Activated naive CD4-positive, alpha-beta T cell treated with anti-CD3 and anti-CD28 coated beads, Interleukin-2, amount 50 U/mL, for 16 hours (primary cell): ENCODE measurements at places on chromosomes 2 and 18.

DNA sequence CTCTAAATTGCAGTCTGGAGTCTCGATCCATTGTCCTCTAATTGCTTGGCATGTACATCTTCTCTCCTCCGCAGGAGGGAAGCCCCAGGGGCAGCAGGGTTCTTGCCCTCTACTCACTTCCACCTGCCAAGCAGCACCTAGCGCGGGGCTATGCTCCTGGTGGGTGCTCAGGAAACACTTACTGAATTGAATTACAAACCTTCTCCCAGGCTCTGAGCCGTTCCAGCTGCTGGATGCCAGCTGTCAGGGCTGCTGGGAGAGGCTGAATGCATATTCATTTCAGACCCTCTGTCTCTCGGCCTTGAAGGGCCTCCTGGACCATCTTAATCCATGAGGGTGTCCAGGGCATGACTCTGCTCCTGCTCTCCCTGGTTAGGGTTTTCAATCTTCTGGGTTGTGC lies 94.0 kb downstream of the CELF4 start:
- DNase-seq = no peak

GRCh38 chr2:37096568-37096967 lies 12.2 kb downstream of the GPATCH11 start:
- DNase-seq = no peak

DNA sequence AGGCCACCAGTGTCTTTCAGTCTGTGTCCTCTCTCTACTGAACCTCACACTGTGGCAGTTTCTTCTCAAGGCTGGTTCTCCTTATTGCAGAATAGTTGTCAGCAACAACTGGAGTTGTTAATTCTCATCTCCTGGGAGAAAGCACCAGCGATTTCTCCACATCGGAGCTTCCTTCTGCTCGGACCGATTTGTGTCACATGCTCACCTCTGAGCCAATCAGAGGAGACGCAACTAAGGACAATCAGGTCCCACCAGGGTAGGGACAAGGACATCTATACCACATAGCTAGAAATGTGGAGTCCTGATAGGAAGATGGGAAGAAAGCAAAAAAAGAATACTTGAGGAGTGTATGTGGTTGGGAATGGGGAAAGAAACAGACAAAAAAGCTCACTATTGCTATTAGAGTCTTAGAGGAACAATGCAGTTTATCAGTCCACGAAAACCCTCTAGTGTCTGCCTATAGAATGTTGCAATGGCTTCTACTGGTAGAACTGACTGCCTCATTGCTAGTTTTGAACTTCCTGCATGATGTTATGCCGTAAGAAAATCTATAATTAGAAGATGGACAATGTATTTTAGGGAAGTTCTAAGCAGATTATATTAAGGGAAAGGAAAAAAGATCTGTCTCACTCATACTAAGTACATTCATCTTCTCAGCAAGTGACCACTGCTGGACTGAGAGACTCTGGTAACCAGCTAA lies 169.7 kb downstream of the CDCA7 start:
- DNase-seq = no peak

DNA sequence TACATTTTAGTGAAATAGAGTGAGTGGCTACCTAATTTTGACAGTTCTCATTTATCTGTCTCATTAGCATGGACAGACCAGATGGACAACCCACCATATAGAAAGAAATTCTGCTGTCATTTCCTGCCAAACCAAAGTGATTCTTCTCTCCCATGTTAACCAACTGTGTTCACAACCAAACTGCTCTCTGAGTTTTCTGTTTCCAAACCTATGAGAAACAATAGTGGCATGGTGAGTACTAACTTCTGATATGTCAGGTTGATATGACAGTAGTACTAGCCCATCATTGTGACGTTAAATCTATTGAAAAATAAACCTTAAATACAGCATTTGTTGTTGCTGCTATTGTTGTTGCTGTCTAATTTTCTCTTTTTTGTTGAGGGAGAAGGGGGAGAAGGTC lies 72.7 kb downstream of the IKZF2 start:
- no peak for DNase-seq

DNA sequence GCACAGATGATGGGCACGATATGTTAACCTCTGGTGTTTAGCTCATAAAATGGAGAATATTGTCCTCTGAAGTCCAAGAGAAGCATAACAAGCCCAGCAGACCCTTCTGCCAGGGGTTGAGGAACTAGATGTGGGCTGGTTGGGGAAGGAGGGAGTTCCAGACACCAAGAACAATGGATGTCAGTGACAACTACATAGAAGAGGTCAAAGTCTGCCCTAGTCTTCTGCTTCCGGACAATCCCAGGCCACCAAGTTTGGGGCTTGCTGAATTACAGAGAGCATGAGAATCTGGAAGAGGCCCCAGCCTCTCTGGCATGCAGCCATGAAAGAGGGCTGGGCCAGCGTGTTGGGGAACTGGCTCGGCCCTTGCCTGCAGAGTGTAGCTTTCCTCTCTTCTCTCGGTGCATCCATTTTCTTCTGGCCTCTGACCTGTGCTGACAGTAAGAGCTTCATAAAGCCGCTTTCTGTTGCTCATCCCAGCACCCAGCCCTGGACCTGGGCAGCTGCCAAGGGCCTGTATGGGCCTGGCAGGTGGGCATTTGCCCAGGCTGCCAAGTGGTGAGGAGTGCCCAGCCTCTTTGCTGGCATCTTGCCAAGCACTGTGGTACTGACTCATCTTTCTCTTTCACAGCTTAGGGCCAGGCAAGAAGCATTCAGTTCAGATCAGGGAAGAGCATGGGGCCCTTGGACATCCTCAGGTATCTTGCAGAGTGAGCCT lies 14.6 kb upstream of the LAPTM4A start:
- no peak for DNase-seq

- DNase-seq = no peak
Observed at GRCh38 chr2:105324732-105325131, 4.8 kb downstream of the TGFBRAP1 start.

- no peak for DNase-seq
Observed at GRCh38 chr2:70999362-70999761, 4.7 kb upstream of the TEX261 start.

- DNase-seq = no peak
Observed at GRCh38 chr2:186543561-186544131, 46.2 kb upstream of the ITGAV start.

DNA sequence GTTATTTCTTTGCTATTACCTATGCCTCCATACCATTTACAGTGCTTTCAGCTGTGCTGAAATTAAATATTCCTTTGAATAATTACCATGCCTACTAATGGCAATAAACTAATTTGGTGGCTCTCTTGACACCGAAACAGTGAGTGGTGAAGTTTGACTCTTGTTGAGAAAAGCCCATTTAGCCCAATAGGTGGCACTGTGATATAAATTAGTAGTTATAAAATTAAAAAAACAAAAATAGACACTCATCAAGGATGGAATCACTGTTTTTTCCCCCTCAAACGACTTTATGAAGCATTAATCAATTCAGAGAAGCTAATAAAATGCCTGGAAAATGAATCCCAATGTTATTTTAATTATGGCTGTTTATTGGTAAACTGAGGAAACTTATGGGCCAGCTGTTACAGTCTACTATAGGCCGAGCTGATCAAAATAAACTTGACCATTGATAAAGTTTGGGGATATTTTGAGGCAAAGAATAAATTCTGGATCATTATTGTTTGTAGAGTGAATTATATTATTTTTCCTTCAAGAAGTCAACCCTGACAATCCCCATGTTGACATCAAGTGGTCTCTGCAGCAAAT lies 339.6 kb downstream of the TRIB2 start:
- DNase-seq = no peak

DNA sequence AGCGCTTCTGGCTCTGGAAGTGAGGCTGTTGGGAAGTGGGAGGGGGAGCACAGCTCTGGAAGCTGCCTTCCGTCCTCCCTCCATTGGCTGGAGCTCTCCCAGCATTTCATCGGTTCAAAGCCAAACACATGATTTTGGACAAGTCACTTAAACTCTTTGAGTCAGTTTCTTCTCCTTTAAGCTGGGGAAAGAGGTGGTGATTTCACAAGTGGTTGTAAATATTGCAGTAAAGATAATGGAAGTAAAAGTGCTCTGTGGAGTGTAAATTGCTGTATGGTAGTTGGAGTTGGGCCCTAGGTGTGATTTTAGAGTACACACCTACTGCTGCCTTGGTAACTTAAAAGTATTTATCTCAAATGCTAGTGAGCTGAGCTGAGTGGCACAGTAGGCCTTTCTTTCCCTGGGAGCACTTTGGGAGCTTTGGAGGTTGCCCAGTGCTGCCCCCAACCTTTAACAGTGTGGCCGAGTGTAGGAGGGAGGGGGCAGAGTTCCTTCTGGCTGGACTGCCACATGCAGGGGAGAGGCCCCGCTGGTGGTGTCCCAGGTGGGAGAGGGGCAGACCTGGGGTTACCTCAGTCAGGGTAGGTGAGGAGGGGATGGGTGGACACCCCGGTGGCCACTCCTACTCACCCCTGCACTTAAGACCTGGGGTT lies 54.7 kb downstream of the ASAP2 start:
- DNase-seq = no peak

DNA sequence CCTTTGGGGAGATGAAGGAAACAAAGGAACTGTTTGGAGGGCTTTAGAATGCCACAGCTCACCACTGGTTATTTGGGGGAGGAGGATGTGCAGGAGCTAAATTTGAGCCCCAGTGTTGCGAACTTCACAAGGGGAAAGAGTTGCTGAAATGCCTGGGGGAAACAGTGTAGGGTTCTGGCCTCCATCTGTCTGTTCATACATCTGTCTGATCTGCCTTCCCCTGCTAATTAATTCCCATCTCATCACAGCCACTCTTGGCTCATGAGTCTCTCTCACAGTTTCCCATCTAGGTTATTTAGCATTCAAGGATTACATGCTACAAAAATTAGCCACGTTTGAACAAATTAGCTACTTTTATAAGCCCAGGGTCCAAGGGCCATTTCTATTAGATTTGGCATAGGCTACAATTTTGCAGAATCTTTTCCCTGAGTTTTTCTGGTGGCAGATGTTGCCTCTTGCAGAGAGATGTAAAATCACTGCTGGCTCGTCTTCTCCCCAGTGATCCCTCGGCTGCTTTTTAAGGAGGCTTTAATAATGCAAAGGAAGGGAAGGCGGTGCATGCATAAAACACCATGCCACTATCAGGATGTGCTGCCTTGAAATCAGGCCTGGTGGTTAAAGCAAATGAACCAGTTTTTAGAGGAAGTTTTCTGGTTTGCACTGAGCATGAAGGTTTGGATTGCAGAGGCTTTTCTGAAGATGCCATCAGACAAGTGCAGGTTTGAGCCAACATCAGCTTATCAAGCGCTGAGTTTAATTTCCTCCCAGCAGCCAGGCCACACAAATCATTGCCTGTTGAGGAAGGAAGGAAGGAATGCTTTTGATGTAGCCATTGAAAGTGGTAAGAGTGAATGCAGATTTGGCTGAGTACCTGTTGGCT lies 35.0 kb downstream of the ADD2 start:
- no peak for DNase-seq

DNA sequence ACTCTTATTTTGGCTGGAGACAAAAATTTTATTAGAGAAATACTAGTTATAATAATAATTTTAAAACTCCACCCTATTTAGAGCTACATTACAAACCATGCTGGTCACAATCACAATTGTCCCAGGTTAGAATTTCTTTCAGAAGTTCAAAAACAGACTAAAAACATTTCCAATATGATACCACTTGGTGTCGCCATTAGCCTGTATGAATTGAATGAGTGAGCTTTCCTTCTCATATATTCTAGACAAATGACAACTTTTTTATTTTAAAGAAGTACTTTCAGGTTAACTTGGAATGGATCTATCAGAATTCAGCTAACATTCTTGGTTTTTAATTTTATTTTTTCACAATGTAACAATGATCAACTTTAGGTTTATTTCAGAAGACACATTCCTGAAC lies 48.0 kb downstream of the SERPINB8 start:
- DNase-seq = no peak
